Stomach (tissue), 19 donors: ENCODE measurements at places on chromosomes 1 and 21. TPM values are rescaled to one million over a fixed set of nuclear protein-coding genes. Genes with fewer than 3 reads are reported as not detected.

- H3K4me3 ChIP-seq, result no peak overlapping the region
- no peak for DNase-seq
- no peaks in the 10 kb centered on the region for H3K27me3 ChIP-seq
- H3K4me1 ChIP-seq, result peaks cover 10% of the 10 kb centered on the region
Observed at GRCh38 chr1:31694964-31695313, 8.9 kb downstream of the COL16A1 start.

GRCh38 chr1:116111524-116112021 lies 374 bp downstream of the MAB21L3 start:
- peak overlapping the region; percentile 73 for H3K27ac ChIP-seq
- H3K4me3 ChIP-seq, result no peak overlapping the region
- no peaks in the 10 kb centered on the region for H3K36me3 ChIP-seq
- DNase-seq, result no peak

GRCh38 chr1:22572818-22573217 lies 9.5 kb downstream of the EPHA8 start:
- no peaks in the 10 kb centered on the region for H3K4me1 ChIP-seq
- H3K27ac ChIP-seq, result no peak overlapping the region
- no peak overlapping the region for H3K4me3 ChIP-seq
- DNase-seq, result no peak

- H3K27ac ChIP-seq, result no peak overlapping the region
- no peak overlapping the region for H3K4me3 ChIP-seq
- H3K27me3 ChIP-seq, result no peaks in the 10 kb centered on the region
Observed at GRCh38 chr1:54664364-54664763, 22.8 kb downstream of the MROH7 start.

DNA sequence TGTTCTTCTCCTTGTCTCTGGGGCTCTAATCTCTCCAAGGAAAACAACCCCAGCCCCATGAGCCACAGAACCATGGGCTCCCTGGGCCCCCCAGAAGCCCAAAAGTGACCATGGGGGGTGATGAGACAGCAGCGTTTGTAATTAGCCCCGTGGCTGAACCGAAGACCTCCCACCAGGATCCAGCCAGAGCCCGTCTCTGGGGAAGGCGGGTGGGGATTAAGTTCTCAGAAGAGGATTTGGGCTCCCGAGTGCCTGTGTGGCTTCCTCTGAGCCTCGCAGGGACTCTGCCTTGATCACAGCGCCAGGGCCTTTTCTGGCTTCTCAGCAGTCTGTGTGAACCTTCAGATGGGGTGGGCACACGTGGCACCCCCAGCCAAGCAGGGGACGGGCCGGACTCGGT lies 77.0 kb downstream of the ALPL start:
- no peaks in the 10 kb centered on the region for H3K36me3 ChIP-seq
- no peak overlapping the region for H3K4me3 ChIP-seq
- peaks cover 16% of the 10 kb centered on the region for H3K4me1 ChIP-seq
- peak overlapping the region; percentile 8 for H3K27ac ChIP-seq

GRCh38 chr1:7988576-7988975 lies 27.1 kb downstream of the PARK7 start:
- H3K27me3 ChIP-seq, result no peaks in the 10 kb centered on the region
- no peak overlapping the region for H3K4me3 ChIP-seq
- no peak for DNase-seq
- peaks cover 17% of the 10 kb centered on the region for H3K4me1 ChIP-seq
- H3K36me3 ChIP-seq, result peaks cover 42% of the 10 kb centered on the region
- H3K27ac ChIP-seq, result no peak overlapping the region

The TTC22 gene
- 27.4 TPM for total RNA-seq
